ENCODE measurements at places on chromosomes 2 and 18. TPM values are rescaled to one million over a fixed set of nuclear protein-coding genes. Genes with fewer than 3 reads are reported as not detected.

The GAL3ST2 gene
- not detected for total RNA-seq

The SMIM21 gene
- total RNA-seq = not detected

The KIF5C gene
- 8.0 TPM for total RNA-seq

The TACR1 gene
- not detected for total RNA-seq

The RESP18 gene
- not detected for total RNA-seq

The RTP5 gene
- total RNA-seq = not detected

The PLA2R1 gene
- not detected for total RNA-seq

The HJURP gene
- total RNA-seq = not detected

DNA sequence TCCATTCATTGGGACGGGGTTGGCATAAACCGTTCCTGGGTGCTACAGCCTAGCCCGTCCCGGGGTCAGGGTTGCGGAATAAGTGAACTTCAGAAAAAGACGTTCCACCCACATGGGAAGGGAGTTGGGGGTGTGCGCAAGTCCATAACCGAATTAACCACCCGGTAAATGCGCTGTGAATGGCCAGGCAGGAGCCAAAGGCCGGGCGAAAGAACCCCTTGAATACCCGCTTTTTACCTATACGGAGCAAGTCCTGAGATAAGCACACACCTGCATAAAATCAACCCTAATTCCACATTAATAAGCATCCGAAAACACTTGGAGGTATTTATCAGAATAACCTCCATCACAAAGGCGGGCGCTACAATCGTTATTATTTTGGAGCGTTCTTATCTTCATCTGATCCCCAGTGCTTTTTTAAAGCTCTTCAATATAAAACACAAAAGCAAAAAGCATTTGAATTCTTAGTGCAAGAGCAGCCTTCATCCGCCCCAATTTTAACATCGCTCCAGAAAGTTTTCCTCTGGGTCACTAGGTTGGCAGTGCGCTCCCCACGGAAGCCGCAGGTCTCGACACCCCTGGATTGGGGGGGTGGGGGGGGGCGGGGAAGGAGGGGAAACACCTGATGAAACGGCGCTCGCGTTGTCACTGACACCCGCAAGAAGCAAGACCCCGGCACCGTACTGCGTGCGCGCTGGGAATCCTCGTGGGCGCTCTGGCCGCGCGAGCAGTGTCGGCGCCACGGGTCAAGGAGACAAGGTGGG lies 1.2 kb downstream of the SATB2 start:
- H3K4me1 ChIP-seq = peaks cover 29% of the 10 kb centered on the region
- H3K27ac ChIP-seq = no peak overlapping the region
- no peak for DNase-seq
- peak overlapping the region; percentile 79 for H3K4me3 ChIP-seq

- H3K4me3 ChIP-seq = no peak overlapping the region
- no peaks in the 10 kb centered on the region for H3K36me3 ChIP-seq
- DNase-seq = no peak
- peaks cover 32% of the 10 kb centered on the region for H3K27me3 ChIP-seq
Measured at GRCh38 chr2:176555781-176556180, 286.5 kb downstream of the MTX2 start.

GRCh38 chr2:188477564-188478103 lies 186.0 kb downstream of the GULP1 start:
- no peak overlapping the region for H3K4me3 ChIP-seq
- peaks cover 9% of the 10 kb centered on the region for H3K27me3 ChIP-seq
- no peaks in the 10 kb centered on the region for H3K36me3 ChIP-seq
- no peak overlapping the region for H3K27ac ChIP-seq
- DNase-seq = no peak
- H3K4me1 ChIP-seq = no peaks in the 10 kb centered on the region

DNA sequence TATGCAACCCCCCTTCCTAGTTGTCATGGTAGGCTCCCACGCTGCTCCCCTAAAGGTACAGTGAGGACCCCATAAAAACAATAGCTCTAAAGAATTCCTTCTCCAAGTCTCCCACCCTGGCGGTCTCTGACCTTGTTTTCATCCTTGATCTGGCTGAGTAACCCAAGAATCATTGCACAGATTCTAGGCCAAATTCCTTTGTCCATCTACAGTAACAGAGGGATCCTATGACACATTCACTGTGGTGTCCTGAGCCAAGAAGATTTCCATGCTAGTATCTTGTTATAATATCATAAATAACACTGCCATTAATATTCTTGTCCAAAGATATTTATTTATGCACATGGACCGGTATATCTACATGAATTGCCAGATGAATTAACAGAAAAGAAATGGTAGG lies 240.2 kb downstream of the CYP26B1 start:
- no peaks in the 10 kb centered on the region for H3K4me1 ChIP-seq
- H3K27me3 ChIP-seq = peaks cover 13% of the 10 kb centered on the region
- H3K36me3 ChIP-seq = peaks cover 2% of the 10 kb centered on the region
- DNase-seq = no peak
- no peak overlapping the region for H3K4me3 ChIP-seq

- peaks cover 43% of the 10 kb centered on the region for H3K4me1 ChIP-seq
- H3K27me3 ChIP-seq = no peaks in the 10 kb centered on the region
- peak overlapping the region; percentile 100 for H3K4me3 ChIP-seq
Measured at GRCh38 chr2:159903443-159904126, 105.6 kb upstream of the CD302 start.

GRCh38 chr2:181573140-181573736 lies 83.7 kb downstream of the CERKL start:
- peaks cover 4% of the 10 kb centered on the region for H3K27me3 ChIP-seq
- H3K4me1 ChIP-seq = no peaks in the 10 kb centered on the region
- H3K36me3 ChIP-seq = no peaks in the 10 kb centered on the region
- no peak overlapping the region for H3K27ac ChIP-seq
- DNase-seq = no peak

- DNase-seq = no peak
- H3K27me3 ChIP-seq = no peaks in the 10 kb centered on the region
- H3K27ac ChIP-seq = no peak overlapping the region
- no peaks in the 10 kb centered on the region for H3K4me1 ChIP-seq
- no peaks in the 10 kb centered on the region for H3K36me3 ChIP-seq
- no peak overlapping the region for H3K4me3 ChIP-seq
Measured at GRCh38 chr2:125330133-125330532, 1305.0 kb downstream of the CNTNAP5 start.

- no peaks in the 10 kb centered on the region for H3K36me3 ChIP-seq
- no peak overlapping the region for H3K27ac ChIP-seq
- DNase-seq = peak; percentile 8
- H3K4me3 ChIP-seq = peak overlapping the region; percentile 70
- peaks cover 4% of the 10 kb centered on the region for H3K4me1 ChIP-seq
Measured at GRCh38 chr18:76620321-76621170, 125.5 kb upstream of the ZNF516 start.

- no peaks in the 10 kb centered on the region for H3K36me3 ChIP-seq
- no peak overlapping the region for H3K27ac ChIP-seq
Measured at GRCh38 chr18:25234322-25234639, 117.7 kb downstream of the ZNF521 start.

DNA sequence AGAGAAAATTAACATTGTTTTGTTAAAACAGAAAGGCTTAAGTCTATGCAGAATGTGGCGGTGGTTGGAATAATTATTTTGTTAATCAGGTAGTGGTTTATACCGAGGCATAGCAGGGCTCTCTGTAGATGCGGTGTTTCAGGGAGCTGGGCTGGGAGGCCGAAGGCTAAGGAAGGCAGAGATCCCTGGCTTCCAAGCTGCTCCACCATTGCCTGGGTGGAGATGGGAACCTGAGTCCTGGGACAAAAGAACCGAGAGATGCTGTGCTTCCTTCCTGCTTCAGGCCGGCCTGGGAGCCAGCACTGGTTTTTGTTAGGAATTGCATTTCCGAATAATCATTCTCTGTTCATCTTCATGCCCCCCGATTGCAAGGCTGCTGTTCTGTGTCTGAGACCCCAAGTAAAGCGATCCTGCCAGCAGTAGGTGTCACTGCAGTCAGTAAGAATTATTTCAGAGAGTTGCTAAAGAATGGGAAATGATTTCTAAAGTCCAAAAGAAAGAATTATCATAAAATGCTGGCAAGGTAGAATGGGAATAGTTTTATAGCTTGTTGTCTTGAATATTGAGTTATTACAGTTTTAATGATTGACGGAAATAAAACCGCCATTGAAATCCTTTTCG lies 824.9 kb downstream of the GALR1 start:
- H3K36me3 ChIP-seq = no peaks in the 10 kb centered on the region
- no peaks in the 10 kb centered on the region for H3K4me1 ChIP-seq
- no peak for DNase-seq
- H3K27me3 ChIP-seq = peaks cover 8% of the 10 kb centered on the region

DNA sequence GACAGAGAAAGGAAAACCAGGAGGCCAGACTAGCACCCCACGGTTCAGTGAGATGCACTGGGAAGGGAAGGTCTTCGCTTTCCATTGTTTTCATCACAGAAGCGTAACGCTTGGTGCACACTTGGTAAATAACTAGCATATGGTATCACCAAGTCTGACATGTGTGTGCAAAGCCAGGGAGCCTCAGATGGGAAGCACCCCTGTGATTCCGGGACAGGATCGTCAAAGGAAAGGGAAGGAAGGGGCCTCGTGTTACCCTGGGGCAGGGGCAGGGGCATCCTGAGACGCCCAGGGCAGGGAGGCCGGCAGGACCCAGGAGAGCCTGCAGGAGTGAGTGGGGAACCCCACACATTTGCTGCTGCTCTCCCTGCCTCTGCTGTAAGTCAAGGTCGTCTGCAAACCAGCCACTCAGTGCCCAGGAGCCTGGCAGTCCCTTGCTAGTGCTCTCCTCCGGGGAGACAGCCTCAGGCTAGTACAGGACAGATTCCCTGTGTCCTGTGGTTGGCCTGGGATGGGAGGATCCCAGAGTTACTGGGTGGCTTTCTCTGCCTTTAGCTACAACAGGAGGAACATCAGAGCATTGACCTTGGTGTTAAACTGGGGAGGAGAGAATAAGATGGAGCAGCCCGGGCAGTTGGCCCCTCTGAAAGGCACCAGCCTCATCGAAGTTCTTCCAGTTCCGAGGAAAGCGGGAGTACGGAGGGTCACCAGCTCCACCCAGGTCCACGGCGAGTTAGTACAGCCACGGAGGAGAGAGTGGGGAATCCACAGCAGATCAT lies 192.5 kb downstream of the NDUFA10 start:
- no peaks in the 10 kb centered on the region for H3K4me1 ChIP-seq
- peaks cover 3% of the 10 kb centered on the region for H3K27me3 ChIP-seq
- no peak for DNase-seq
- H3K36me3 ChIP-seq = no peaks in the 10 kb centered on the region
- no peak overlapping the region for H3K4me3 ChIP-seq

DNA sequence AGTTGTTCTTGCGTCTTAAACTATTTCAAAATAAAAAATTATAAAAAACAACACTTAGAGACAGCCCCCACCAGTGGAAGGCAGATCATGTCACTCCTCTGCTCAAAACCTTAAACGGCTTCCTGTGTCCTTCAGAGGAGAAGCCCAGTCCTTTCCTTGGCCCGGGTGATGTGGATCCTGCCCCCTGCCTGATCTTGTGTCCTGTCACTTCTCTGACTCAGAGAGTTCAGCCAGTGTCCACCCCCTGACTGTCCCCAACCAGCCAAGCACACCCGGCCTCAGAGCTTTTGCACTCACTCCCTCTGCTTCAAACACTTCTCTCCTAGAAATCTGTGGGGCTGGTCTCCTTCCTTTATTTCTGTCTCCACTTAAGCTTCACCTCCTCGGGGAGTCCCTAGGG lies 35.4 kb downstream of the TOGARAM2 start:
- H3K36me3 ChIP-seq = no peaks in the 10 kb centered on the region
- peak overlapping the region; percentile 99 for H3K27ac ChIP-seq
- peaks cover 61% of the 10 kb centered on the region for H3K4me1 ChIP-seq
- no peaks in the 10 kb centered on the region for H3K27me3 ChIP-seq

GRCh38 chr2:25544445-25544844 lies 128.9 kb downstream of the DTNB start:
- no peaks in the 10 kb centered on the region for H3K27me3 ChIP-seq
- no peaks in the 10 kb centered on the region for H3K36me3 ChIP-seq
- H3K27ac ChIP-seq = no peak overlapping the region
- no peaks in the 10 kb centered on the region for H3K4me1 ChIP-seq
- no peak overlapping the region for H3K4me3 ChIP-seq

DNA sequence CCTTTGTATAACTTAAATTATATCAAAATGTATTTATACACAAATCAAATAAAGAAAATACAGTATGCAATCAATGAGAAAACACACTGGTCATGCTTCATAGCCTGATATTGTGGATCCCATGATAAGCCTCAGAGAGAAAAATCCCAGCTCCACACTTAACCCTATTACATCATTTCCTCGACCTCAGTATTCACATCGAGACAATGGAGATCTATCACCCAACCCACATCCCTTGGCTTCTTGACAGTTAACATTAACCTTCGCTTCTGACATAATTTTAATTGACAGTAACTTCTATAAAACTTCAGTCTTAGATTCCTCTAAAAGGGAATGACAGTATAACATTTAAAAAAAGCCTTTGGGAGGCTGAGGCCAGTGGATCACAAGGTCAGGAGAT lies 11.6 kb downstream of the TMX3 start:
- H3K27ac ChIP-seq = no peak overlapping the region
- H3K27me3 ChIP-seq = no peaks in the 10 kb centered on the region
- H3K36me3 ChIP-seq = peaks cover 16% of the 10 kb centered on the region
- H3K4me1 ChIP-seq = peaks cover 46% of the 10 kb centered on the region
- H3K4me3 ChIP-seq = no peak overlapping the region

DNA sequence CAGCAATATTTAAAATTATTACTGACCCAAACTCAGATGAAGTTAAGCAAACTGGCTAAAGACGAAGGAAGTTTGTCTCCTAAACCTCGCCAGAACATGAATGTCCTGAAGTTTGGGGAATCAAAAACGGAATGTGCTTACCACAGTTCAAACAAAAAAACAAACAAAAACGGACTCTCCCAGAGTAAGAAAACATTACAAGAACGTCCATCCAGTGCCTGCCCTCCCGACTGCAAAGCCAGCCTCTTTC lies 1.1 kb downstream of the KANSL1L start:
- peak overlapping the region; percentile 92 for H3K27ac ChIP-seq
- DNase-seq = no peak
- peaks cover 10% of the 10 kb centered on the region for H3K4me1 ChIP-seq
- H3K36me3 ChIP-seq = no peaks in the 10 kb centered on the region
- H3K27me3 ChIP-seq = no peaks in the 10 kb centered on the region
- peak overlapping the region; percentile 98 for H3K4me3 ChIP-seq

GRCh38 chr18:46374850-46375249 lies 270.7 kb downstream of the HAUS1 start:
- H3K36me3 ChIP-seq = no peaks in the 10 kb centered on the region
- no peaks in the 10 kb centered on the region for H3K27me3 ChIP-seq
- no peaks in the 10 kb centered on the region for H3K4me1 ChIP-seq
- DNase-seq = no peak
- H3K27ac ChIP-seq = no peak overlapping the region

GRCh38 chr2:240622531-240623235 lies 2.6 kb upstream of the GPR35 start:
- no peaks in the 10 kb centered on the region for H3K27me3 ChIP-seq
- H3K36me3 ChIP-seq = peaks cover 13% of the 10 kb centered on the region
- H3K27ac ChIP-seq = peak overlapping the region; percentile 94
- peaks cover 64% of the 10 kb centered on the region for H3K4me1 ChIP-seq
- peak; percentile 67 for DNase-seq
- H3K4me3 ChIP-seq = peak overlapping the region; percentile 84

DNA sequence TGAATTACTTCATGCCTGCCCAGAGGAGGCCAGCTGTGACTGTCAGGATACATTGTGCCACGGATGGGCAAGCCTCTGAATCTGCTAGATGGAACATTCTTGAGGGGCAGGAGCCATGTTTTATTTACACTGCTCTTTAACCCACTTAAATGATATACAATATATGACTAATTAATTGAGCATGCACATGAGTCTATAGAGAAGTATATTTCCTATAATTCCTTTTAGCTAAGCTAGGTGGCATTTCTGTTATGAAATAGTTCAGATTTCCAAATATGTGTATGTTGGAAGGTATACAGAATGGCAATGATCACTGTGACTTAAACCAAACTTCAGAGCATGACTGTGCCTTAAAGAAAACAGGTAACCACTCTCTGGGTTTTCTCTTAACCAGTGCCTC lies 131.7 kb downstream of the RAB3GAP1 start:
- no peaks in the 10 kb centered on the region for H3K4me1 ChIP-seq
- no peak overlapping the region for H3K4me3 ChIP-seq
- no peaks in the 10 kb centered on the region for H3K27me3 ChIP-seq
- no peak overlapping the region for H3K27ac ChIP-seq
- DNase-seq = no peak
